ENCODE measurements at places on chromosomes 6 and 20.

DNA sequence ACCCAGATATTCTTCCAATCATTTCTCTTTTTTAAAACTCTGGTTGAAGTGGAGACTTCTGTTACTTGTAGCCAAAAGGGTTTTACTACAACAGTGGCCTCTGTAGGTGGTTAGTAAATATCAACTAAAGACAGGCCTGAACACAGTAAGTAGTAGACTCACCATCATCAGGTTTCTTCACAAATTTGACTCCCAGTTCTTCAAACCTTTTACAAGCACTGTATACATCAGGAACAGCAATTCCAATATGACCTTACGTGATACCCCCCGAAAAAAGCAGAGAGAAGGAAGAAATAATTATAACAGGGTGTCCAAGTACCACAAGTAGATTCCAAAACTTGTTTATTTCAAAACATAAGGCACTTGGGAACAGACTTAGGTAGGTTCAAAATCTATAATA is 21.1 kb downstream of the GLO1 start:
- DNase-seq = no peak

- no peak for DNase-seq
These were observed 184.4 kb downstream of the CDH26 start for GRCh38 chr20:60142587-60142986.

GRCh38 chr6:129643968-129644367 is 66.0 kb downstream of the ARHGAP18 start:
- no peak for DNase-seq

DNA sequence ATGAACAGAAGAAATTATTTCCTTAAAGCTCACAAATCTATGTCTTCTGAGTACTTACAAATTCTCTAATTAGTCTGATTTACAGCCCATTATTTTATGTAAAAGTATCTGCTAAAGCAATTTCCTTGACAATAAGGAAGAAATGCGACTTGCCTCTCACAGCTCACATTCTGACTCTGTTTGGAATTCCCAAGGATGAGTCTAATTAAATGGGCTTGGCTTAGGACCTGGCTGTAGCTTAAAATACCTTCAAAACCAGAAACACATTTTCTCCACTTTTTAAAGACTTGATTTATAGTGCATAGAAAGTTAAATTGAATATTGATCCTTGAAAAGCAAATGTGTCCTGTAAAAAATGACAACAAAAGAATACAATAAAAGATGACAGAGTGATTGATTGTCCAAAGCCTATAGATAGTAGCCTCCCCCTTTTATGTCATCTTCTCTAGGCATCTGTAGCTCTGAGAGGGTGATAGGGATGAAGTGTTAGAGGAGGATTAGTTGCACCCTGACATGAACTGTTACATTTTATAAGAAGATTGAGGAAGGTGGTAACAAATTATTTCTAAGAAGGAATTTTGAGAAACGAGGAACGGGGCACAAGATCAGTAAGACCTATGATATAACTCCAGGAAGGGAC is 118.9 kb downstream of the MACROD2 start:
- no peak for DNase-seq

GRCh38 chr6:53604623-53605190 is 59.8 kb upstream of the GCLC start:
- no peak for DNase-seq

GRCh38 chr6:29552512-29553051 is 7.0 kb downstream of the UBD start:
- DNase-seq = no peak

GRCh38 chr6:140811642-140812041 is 1321.1 kb upstream of the GJE1 start:
- no peak for DNase-seq

DNA sequence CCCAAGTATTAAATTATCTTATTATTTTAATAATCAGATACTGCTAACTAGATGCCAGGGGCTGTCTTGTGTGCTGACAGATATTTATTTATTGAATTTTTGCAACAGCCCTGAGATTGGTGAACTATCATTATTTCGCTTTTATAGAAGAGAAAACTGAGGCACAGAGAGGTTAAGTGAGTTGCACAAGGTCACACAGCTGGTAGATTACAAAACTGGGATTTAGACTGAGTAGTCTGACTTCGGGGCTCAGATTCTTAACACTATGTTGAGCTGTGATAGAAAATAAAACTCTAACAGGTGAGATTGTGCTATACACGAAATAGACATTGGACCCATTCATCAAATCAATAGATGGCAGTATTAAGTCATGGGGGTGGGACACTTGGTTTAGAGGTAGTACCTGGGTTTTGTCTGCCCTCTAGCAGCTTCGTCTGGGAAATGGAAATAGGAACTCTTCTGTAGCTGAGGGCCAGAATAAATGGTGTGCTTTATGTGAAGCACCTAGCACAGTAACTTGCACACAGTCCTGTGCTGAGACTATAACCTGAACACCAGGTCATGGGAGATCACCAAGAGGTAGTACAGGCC is 113.4 kb downstream of the B3GAT2 start:
- DNase-seq = no peak

GRCh38 chr6:15754035-15754705 is 91.3 kb upstream of the DTNBP1 start:
- DNase-seq = no peak

DNA sequence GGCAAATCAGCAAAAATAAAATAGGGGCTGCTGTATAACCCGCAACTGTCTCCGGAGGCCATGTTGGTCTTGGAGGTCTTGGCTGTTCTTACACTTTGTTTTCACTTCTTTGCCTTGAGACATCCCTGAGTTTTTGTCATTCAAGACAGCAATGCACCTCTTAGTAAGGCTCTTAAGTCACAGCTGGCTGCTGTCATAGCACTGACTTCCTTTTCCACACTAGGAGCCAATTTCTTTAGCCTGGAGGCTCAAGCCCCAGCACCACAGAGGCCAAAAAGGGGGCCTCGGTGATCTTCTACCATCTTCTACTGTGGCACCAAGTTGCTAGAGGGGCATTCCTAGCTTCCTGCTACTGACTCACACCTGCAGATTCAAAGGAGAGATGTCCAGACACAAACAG is 536.3 kb downstream of the CDH26 start:
- no peak for DNase-seq

- DNase-seq = no peak
These were observed 42.8 kb upstream of the PSMF1 start for GRCh38 chr20:1075616-1076015.

GRCh38 chr6:168427184-168427583 is 13.8 kb upstream of the SMOC2 start:
- no peak for DNase-seq

DNA sequence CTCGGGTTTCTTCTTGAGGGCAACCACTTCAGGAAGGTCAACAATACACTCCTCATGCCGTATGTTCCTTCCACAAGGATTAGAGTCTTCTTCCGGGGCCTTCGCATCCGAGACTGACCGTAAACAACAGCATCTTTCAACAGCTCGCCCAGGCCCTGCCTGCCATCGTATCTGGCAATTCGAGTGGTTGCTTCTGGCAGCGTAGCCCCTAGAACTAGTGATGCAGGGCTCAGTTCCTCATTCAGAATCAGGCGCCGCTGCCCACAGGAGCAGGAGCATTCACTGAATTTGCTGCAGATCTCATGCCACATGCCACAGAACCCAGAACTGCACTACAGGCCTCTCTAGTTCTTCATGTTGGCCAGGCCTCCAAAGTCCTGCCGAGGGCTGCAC is 59.0 kb upstream of the AFDN start:
- no peak for DNase-seq

GRCh38 chr6:45619994-45620471 is 242.3 kb upstream of the SUPT3H start:
- DNase-seq = no peak

DNA sequence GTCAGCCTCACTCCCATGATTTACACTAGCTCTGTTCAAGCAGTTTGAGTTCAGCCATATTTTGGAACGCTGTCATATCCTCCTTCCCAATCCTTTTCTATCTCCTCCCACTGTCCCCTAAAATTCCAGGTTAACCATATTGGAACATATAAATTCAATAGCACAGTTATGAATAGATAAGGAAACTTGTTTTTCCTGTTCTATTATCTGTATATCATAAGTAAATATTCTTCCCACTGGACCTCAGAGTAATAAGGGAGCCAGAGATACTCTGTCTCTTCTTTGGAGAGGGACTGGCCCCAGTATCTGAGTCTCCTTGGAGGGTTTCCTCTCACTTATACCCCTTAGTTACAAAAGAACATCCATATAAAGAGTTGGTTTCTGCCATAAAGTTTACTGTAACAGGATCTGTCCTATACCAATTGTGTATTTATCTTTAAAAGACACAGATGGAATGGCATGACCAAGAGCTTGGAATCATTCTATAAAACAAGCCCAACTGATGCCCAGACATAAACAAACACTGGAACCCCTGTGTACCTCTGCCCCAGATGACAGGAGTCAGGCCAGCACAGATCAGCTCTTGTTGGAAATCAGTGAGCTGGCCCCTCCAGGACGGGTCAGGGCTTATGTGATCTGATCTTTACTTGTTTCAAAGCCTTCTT is 67.1 kb downstream of the EPB41L2 start:
- no peak for DNase-seq

- no peak for DNase-seq
These were observed 24.6 kb downstream of the MYLK4 start for GRCh38 chr6:2725999-2726567.

GRCh38 chr20:5044075-5044620 is 42.8 kb upstream of the SLC23A2 start:
- DNase-seq = no peak

- no peak for DNase-seq
These were observed 54.8 kb downstream of the TNFRSF21 start for GRCh38 chr6:47254906-47255305.

- DNase-seq = no peak
These were observed 7.6 kb upstream of the TREML2 start for GRCh38 chr6:41208439-41209106.

DNA sequence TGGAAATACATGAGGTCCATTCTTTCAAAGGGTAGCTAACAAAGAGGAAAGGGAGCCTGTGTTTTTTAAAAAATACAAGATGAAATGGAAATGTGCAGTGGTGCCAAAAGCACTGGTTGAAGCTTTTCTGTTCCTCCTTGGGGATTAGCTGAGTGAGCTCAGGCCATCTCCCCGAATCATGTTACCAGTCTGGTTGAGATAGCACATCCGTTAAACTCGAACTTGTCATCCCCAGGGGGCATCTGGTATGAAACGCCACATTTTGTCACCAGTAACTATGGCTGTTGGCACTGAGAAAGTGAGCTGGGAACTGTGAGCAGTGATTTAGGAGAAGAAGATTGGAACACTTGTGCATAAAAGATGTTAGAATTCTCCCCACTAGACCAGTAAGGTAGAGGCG is 196.2 kb downstream of the SAMD5 start:
- no peak for DNase-seq

- DNase-seq = no peak
These were observed 42.8 kb upstream of the TAF8 start for GRCh38 chr6:42007286-42008137.
